ENCODE measurements at places on chromosomes 6 and 20.
A peak's percentile ranks its signal among the peaks of the same experiment; 100 is the strongest.

GRCh38 chr6:110859335-110859792 is 15.2 kb upstream of the AMD1 start:
- no peak for DNase-seq

DNA sequence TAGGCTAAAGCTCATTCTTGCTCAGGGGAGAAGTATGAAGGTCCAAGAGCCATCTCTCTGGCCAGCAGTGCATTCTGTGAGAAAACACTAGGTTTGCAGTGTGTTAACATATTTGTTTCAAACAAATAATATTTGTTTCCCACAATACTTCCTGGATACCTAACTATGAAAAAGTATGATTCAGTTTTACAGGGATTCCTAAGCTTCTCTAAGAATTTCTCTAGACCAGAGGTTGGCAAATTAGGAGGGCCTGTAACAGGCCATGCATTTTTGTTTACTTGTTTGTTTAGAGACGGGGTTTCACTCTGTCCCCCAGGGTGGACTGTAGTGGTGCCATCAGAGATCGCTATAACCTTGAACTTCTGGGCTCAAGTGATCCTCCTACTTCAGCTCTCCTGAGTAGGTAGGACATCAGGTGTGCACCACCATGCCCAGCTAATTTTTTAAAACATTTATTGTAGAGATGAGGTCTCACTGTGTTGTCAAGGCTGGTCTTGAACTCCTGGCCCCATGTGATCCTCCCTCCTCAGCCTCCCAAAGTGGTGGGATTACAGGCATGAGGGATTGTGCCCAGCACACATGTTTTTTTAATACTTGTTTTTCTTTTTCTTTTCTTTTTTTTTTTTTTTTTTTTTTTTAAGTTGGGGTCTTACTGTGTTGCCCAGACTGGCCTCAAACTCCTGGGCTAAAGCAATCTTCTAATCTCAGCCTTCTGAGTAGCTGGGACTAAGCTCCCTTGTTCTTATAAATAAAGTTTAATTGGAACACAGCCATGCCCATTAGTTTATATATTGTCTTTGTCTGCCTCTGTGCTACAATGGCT is 71.7 kb downstream of the ADGRG6 start:
- no peak for DNase-seq

- DNase-seq, result no peak
Measured at GRCh38 chr6:357791-358341, 33.7 kb upstream of the IRF4 start.

DNA sequence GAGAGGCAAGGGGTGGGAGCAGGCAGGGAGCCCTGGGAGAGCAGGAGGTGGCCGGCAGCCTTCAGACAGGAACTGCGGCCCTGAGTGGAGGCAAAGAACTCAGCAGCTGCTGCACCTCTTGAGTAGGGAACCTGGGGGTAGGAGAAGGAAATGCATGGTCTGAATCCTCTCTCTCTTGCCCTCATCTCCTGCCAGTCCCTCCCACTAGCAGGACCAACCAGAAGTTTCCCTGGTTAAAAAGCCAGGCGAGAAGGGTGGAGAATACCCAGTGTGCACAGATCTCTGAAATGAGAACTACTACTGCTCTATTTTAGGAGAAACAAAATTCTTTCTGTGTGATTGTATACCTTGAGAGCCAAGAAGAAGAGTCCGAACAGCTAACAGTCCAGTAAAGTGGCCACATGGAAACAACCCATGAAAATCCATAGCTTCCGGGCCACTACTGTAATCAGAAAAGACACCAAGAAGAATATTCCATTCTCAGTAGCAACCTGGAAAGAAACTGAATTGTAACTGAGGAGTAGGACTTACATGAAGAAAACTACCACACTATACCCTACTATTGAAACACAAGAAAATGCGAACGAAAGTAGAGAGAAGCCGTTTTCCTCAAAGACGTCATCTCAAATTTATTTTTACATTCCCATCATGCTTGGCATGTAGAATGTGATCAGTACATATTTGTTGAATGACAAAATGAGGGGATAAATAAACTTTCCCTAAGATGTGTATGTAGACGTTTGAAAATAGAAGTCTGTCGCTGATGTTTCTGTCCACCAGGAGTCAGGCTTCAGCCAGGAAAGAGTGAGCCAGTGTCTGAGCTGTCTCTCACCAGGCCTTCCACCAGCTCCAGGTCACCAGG is 25.6 kb downstream of the WRNIP1 start:
- DNase-seq, result peak; percentile 77

- DNase-seq, result no peak
Measured at GRCh38 chr6:83199173-83199862, 6.2 kb downstream of the RWDD2A start.

- DNase-seq, result no peak
Measured at GRCh38 chr6:148375401-148375800, 32.8 kb downstream of the SASH1 start.

GRCh38 chr20:31803552-31804291 is 15.4 kb upstream of the MYLK2 start:
- DNase-seq, result no peak

DNA sequence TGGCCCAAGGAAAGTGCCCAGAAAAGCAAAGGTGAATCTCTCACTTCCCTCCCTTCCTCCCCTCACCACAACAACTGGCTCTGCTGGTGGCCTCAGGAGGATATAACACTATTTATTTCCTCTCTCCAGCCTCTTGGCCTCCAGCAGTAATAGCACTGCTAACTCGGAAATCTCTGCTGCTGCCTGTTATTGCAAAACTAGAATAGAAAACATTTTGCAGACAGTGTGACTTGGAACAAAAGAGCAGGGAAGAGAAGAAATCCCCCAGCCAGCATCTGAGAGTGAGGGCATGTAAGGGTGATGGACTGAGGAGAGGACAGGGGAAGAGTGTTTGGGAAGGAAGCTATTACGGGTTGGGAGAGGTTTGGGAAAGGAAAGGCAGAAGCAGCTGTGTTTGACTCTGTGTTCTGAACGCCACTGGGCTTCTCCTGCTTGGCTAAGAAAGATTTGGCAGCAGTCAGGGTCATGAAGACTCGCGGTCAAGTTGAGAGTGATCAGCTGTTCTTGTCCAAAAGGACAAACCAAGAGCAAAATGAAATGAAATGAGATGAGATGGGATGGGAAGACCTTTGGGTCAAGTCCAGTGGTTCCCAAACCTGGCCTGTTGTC is 81.0 kb upstream of the SNX9 start:
- peak; percentile 75 for DNase-seq

Measured in femur (tissue), 1 donor.